ENCODE measurements at places on chromosomes 6 and 20.
A peak's percentile ranks its signal among the peaks of the same experiment; 100 is the strongest.

DNA sequence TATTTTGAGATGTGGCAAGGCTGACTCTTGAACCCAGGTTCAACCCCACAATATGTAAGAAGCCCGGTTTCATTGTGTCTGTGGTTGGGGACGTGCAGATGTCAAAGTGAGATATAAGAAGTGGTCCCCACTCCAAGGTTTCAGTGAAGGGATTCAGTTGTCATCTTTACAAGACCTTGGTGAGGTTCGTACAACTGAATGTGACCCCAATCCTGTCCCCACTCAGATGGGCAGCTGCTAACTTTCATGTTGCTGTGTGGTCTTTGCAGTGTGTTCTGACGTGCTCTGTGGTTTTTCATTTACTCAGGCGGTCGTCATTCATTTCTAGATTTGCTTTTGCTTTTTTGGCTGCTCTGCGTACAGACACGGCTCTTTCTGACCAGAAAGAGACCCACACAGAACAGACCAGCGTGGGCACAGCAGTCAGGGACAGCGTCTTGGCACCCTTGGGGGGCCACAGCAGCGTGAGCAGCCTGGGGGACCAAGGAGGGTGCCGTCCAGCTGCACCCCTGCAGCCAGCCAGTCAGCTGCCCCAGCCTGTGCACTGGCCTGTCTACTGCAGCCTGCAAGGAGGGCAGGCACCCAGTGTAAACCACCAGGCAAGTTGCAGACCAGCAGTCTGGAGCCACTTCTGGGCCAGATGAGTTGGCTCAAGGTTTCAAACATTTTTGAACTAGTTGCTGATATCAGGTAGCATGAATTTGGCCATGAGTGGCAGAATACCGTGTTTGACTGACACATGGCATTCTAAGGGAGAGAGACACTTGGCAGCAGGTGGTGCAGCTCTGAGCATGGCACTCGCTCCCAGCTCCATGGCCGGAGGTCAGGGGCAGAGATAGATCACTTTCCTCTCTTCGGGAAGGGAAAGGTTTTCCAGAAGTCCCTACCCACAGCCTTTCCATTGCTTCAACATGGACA is 49.4 kb upstream of the IRF4 start:
- DNase-seq, result no peak

DNA sequence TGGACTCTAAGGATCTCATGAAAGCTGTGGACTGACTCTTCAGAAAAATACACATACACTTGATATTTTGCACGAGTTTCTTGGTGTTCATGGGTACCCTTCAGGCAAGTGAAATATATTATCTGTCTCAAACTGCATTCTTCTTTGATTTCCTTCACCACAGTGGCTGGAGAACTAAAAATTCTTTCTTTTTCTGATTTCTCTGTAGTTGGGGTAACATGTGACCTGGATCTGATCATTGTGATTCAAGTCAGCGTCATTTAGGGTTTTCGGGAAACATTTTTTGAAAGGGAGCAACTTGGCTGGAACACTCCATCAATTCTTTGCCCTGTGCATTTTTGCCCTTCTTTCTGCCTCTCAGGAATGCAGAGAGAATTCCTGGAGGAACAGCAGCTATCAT is 205.8 kb downstream of the OR2B2 start:
- DNase-seq, result no peak

DNA sequence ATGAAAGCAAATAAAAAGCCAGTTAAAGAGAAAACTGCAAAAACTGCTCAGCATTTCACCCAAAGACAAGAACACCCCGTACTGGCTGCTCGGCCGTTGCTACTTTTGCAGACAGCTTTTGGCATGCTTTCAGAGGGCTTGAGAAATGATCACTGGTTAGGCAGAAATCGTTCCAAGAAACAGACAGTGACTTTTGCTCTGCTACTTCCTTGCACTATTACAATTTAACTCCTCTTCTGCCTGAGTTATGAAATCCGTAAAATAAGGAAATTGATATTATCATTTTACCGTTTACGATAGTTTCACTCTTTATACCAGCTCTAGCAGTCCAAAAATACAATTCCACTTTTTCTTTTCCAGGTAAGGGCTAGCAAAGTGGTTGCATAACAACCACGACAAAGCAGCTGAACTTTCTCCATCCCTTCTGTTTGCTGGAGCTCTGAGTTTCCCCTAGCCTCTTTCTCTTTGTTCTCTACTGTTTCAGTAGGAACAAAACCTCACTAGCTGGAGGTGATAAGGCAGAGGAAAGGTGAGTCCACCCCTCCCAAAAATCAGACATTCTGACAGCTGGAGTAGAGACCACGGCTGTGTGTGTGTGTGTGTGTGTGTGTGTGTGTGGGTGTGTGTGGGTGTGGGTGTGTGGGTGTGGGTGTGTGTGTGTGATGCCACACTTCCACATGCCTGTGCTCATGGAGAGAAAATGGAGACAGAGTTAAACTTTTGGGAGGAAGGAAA is 191.8 kb upstream of the RREB1 start:
- DNase-seq, result no peak

GRCh38 chr6:70312165-70312745 is 9.4 kb upstream of the COL9A1 start:
- DNase-seq, result no peak

- no peak for DNase-seq
These were observed 712 bp downstream of the DEK start for GRCh38 chr6:18263418-18264218.

- DNase-seq, result no peak
These were observed 74.0 kb upstream of the EYA2 start for GRCh38 chr20:46820682-46821081.

GRCh38 chr6:140185991-140186390 is 811.5 kb upstream of the CITED2 start:
- DNase-seq, result no peak

GRCh38 chr6:20554326-20554725 is 20.1 kb downstream of the CDKAL1 start:
- no peak for DNase-seq

- no peak for DNase-seq
These were observed 227.5 kb upstream of the MYLIP start for GRCh38 chr6:15901141-15902115.

GRCh38 chr20:9454791-9455190 is 59.6 kb upstream of the LAMP5 start:
- DNase-seq, result no peak

GRCh38 chr20:41275301-41275731 is 42.2 kb downstream of the ZHX3 start:
- no peak for DNase-seq

DNA sequence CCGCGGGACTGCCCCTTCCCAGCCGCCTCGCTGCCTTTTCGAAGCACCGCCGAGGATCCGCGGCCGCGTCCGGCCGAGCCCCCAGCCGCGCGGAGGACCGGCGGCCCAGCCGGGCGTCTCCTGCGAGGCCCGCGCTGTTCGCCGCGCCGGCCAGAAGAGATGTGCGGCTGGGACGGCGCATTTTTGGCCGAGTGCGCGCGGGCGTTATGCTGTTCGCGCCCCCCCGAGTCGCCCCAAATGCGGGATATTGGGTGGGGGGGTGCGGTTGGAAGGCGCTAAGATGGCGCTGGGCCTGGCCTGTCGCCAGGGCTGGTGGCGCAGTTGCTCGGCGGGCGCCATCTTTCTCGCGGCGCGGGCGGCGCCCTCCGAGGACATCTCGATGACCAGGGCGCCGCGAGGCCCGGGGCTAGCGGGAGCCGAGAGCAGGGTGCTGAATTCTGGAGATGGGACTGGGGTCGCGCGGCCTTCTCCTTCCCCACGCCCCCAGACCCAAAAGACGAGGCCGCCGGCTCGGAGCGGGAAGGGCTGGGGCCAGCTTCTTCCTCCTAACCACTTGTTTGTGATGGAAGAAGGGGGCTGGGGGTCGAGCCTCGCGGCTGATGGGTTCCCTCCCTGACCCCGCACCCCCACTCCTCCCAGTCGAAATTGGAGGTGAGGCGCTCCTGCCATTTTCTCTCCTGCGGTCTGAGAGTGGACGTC is 1.5 kb downstream of the BICRAL start:
- peak; percentile 52 for DNase-seq

DNA sequence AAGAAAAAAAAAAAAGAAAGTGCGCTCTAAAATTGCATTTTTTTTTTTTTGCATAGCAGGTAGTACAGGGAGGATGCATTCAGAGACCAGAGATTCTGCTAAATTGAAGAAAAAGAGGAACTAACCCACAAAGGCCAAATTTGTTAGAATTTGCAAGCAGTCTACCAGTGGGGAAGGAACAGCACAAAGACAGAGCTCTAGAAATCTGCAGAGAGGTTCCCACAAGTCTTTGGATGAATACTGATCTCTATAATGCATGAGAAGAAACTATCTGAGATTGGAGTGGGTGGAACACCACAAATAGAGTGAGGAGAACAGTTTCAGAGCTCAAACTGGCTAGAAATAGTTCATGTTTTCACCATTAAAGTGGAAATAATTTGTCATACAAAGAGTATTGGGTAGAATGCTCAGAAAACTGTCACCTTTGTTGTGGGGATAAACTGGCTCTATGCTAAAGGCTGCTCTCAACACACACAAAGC is 79.6 kb upstream of the AHI1 start:
- DNase-seq, result no peak

- DNase-seq, result no peak
These were observed 685.5 kb upstream of the CITED2 start for GRCh38 chr6:140059947-140060346.

DNA sequence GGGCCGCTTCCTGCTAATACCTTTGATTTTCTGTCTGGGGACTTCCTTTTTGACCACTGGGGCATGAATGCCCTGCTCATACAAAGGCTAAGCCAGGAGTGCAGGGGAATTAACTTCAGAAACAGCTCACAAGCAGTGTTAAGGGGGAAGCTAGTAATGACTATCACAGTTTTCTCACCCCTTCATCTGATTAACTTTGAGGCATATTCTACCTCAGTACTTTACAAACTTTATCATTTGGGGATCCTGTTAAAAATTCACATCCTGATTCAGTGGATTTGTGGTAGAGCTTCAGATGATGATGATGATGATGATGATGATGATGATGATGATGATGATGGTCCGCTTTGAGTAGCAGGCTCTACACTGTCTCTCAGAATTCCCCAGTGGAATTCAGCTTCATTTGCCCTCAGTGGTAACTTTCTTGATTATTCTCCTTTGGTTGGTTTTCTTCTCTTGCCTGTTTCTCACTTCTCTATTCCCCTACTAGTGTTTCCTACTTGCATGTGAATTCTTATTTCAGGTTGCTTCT is 78.4 kb upstream of the TMEM170B start:
- DNase-seq, result no peak

DNA sequence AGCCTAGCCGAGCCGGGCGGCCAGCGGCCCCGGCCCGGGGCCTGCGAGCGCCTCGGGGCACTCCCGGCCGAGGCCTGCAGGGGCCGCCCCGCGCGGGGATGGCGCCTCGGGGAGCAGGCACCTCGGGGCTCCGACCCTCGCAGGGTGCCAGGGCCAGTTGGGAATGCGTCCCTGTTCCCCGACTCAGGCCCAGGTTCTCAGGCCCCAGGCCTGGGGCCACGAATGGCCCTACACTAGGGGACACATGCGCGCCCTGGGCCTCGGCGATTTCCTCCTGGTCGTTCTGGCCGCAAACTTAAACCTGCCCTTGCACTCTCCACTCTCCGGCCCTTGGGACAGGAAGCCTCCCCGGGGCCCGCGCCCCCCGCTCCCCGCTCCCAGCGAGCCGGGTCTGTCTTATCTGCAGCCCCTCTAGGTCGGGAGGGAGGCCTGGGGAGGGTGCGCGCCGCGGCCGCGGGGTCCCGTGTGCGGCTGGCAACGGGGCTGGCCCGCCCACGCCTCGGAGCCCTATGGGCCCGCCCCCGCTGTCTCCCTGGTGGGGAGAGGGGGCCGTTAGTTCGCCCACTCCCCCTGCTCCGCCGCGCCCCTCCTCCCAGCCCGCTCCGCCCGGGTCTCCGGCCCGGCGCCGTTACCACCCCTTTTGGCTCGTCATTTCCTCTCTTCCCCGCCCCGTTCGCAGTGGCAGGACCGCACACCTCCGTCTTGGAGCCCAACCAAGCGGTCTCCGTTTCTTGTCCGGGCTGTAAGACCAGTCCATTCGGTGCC is 611 bp downstream of the NFYA start:
- DNase-seq, result no peak

GRCh38 chr6:26031151-26031594 is 56.1 kb upstream of the HFE start:
- DNase-seq, result no peak

- no peak for DNase-seq
These were observed 114.8 kb upstream of the SNX9 start for GRCh38 chr6:157708239-157708638.

DNA sequence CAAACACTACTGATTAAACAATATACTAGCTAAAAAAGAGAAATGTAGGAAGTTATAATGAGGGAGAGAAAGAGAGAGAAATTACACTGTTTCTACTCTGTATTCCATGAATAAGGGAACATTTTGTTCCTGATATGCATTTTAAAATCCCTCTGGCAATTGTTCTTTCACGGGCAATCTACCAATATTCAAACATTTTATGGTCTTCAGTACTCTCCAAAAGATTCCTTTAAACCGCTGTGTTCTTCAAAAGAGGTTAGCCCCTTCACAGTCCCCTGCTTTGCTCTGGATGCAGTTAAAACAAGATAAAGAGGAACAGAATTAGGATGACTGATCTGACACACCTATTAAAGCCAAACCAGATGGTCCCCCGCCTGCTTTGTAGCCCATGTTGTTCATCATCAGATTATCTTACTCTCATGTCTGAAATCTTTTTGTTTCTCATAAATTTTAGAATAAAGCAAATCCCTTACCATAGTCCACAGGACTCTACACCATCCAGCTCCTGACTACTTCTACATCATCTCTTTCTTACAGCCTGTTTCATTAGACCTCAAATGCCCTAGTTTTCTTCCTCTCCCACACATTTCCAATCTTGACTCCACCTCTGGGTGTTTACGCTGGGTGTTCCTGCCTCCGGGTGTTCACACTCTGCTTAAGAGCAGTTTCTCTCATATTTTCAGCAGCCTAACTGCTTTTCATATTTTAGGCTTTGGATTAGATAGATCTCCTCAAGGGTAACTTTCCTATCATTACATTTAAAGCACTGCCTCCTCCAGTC is 399.7 kb downstream of the COL12A1 start:
- no peak for DNase-seq

DNA sequence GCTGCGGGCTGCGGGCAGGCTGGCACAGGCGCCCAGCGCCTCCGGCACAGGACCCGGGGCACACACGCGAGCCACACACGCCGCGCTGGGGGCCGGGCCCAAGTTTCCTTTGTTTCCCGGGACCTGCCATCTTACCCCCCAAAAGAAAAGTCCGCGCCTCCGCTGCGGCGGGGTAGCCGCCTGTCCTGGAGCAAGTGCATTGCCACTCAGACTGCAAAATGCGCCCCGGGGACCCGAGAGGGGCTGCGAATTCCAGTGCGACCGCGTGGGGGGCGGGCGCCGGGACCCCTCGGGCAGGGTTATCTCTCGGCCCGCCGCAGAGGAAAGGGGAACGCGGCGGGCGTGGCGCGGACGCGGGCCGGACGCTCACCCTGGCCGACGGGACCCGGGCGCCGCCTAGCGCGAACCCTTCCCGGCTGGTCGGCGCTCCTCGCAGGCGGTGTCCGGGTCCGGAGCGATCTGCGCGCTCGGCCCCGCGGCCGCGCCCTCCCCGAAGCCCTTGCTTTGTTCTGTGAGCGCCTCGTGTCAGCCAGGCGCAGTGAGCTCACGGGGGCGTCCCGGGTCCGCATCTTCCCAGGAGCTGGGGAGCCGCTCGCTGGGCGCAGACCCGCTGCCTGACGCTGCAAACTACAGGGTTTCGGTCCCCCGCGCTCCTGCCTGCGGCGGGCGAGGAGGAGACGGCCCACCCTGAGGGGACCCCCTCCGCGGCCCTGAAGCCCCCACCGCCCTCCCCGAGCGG is 639 bp upstream of the CD24 start:
- no peak for DNase-seq

Data from D721Med (cell line).